ENCODE measurements at places on chromosomes 7 and 10. TPM values are rescaled to one million over a fixed set of nuclear protein-coding genes. Genes with fewer than 3 reads are reported as not detected.

DNA sequence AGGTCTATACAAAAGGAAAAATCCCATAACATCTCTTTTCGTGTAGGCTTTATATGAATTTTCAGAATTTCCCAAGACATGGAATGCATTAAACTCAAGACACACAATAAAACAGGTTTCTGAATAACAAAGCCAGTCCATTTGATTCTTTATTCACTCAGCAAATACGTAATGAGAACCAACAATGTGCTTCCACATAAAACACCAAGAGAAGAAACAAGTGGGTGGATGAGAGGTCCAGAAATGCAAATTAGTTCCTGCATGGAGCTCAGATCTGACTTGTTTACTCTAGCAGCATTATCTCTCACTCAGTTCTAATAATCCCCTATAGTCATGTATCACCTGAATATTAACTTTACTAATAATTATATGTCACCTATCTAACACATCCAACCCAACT, 249.5 kb downstream of the LRRTM3 start:
- no peaks in the 10 kb centered on the region for H3K4me1 ChIP-seq
- H3K27ac ChIP-seq, result no peak overlapping the region
- H3K36me3 ChIP-seq, result no peaks in the 10 kb centered on the region
- H3K27me3 ChIP-seq, result no peaks in the 10 kb centered on the region

DNA sequence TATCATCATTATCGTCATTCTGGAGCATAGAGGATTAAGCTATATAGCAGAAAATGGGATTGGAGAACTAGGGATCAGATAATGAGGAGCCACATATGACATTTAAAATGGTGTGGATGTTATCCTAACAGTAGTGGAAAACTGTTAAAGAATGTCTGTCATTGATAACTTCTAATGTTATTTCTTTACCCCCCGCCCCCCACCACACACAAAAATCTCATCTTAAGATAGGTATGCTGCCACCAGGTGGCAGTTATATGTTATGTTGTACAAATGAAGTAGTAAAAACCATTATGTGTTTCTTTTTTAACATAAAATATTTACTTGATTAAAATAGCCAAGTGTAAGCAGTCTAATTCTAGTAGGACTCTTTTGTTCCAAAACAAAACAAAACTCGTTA, 13.0 kb downstream of the AKAP9 start:
- H3K36me3 ChIP-seq, result no peaks in the 10 kb centered on the region
- H3K27me3 ChIP-seq, result no peaks in the 10 kb centered on the region
- H3K4me1 ChIP-seq, result peaks cover 41% of the 10 kb centered on the region
- DNase-seq, result no peak
- H3K4me3 ChIP-seq, result no peak overlapping the region

DNA sequence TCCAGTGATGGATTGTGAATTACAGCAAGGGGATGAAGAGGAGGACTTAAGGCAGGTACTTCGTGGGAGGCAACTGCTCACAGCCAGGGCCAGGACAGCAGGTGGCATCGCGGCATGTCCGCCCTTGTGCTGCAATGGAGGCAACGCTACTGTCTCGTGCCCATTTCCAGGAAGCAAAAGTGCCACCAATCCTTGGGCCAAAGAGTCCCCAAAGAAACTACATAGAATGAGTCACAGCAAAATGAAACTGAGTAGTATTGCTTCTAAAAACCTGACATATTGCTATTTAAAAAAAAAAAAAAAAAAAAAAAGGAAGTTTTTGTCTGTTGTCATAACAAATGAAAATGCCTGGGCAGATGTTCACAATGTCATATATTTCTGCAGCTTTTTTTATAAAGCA, 46.6 kb downstream of the RSU1 start:
- no peaks in the 10 kb centered on the region for H3K36me3 ChIP-seq
- H3K4me1 ChIP-seq, result no peaks in the 10 kb centered on the region
- H3K4me3 ChIP-seq, result no peak overlapping the region

GRCh38 chr10:96758423-96758822, 38.1 kb upstream of the PIK3AP1 start:
- H3K27ac ChIP-seq, result no peak overlapping the region
- no peaks in the 10 kb centered on the region for H3K27me3 ChIP-seq
- H3K4me1 ChIP-seq, result no peaks in the 10 kb centered on the region
- H3K36me3 ChIP-seq, result no peaks in the 10 kb centered on the region
- no peak for DNase-seq

GRCh38 chr10:74081941-74082718, 68.5 kb downstream of the AP3M1 start:
- H3K27me3 ChIP-seq, result no peaks in the 10 kb centered on the region
- peaks cover 11% of the 10 kb centered on the region for H3K4me1 ChIP-seq
- H3K36me3 ChIP-seq, result peaks cover 4% of the 10 kb centered on the region
- no peak for DNase-seq
- H3K4me3 ChIP-seq, result no peak overlapping the region
- H3K27ac ChIP-seq, result peak overlapping the region; percentile 71

- no peaks in the 10 kb centered on the region for H3K27me3 ChIP-seq
- H3K4me3 ChIP-seq, result no peak overlapping the region
- no peak for DNase-seq
- H3K36me3 ChIP-seq, result no peaks in the 10 kb centered on the region
- no peak overlapping the region for H3K27ac ChIP-seq
Observed at GRCh38 chr10:69891057-69891617, 89.4 kb downstream of the COL13A1 start.

- no peaks in the 10 kb centered on the region for H3K4me1 ChIP-seq
- H3K27me3 ChIP-seq, result no peaks in the 10 kb centered on the region
- DNase-seq, result no peak
Observed at GRCh38 chr7:47347346-47347745, 234.6 kb downstream of the TNS3 start.

GRCh38 chr7:112510001-112510742, 29.4 kb downstream of the LSMEM1 start:
- no peaks in the 10 kb centered on the region for H3K27me3 ChIP-seq
- H3K4me3 ChIP-seq, result no peak overlapping the region
- H3K36me3 ChIP-seq, result no peaks in the 10 kb centered on the region

- H3K27me3 ChIP-seq, result no peaks in the 10 kb centered on the region
- H3K36me3 ChIP-seq, result peaks cover 37% of the 10 kb centered on the region
- no peak overlapping the region for H3K27ac ChIP-seq
- H3K4me3 ChIP-seq, result no peak overlapping the region
Observed at GRCh38 chr10:32293581-32293980, 53.4 kb downstream of the EPC1 start.

- no peak overlapping the region for H3K4me3 ChIP-seq
- H3K27ac ChIP-seq, result no peak overlapping the region
- DNase-seq, result no peak
Observed at GRCh38 chr7:115352375-115352774, 430.5 kb downstream of the MDFIC start.

- H3K36me3 ChIP-seq, result no peaks in the 10 kb centered on the region
- H3K4me3 ChIP-seq, result no peak overlapping the region
- DNase-seq, result no peak
- no peaks in the 10 kb centered on the region for H3K27me3 ChIP-seq
- H3K4me1 ChIP-seq, result no peaks in the 10 kb centered on the region
Observed at GRCh38 chr10:20085115-20085514, 268.9 kb downstream of the PLXDC2 start.

DNA sequence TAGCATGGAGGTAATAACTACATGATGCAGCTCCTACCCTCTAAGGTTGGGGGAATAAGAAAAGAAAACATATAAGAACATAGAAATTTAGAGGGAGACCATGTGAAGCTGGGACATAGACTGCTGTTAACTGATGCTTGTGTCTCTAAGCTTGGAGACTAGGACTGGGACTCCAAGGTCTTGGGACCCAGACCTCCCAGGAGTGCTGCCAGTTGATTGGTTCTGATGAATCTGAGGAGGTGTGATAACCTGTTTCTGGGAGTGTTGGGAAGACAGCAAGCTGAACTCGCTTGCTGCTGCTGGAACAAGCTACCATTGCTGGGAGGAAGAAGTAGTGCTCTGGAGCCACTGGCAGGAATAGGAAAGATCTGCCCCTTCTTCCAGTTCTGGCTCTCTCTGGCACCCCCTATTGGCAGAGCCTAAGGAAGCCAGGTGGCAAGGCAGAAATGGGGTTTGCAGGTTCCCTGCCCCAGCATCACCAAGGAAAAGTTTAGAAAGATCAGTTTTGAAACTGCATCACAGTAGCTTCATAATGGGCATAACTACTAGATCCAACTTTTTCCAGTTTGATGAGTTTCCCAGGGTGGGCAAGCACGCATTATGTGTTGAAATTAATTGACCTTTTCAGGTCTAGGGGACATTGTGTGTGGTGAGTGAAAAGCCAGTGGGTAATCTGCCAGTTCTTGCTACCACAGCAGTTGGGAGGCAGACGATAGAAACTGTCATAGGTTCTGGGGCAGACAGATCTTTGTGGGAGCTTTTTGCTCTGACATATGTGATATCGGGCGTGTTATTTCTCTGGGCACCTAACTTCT, 140.7 kb downstream of the SND1 start:
- H3K27me3 ChIP-seq, result no peaks in the 10 kb centered on the region
- no peak for DNase-seq
- no peaks in the 10 kb centered on the region for H3K36me3 ChIP-seq
- no peak overlapping the region for H3K27ac ChIP-seq
- H3K4me3 ChIP-seq, result no peak overlapping the region

GRCh38 chr10:65779985-65780384, 1145.9 kb upstream of the LRRTM3 start:
- H3K4me1 ChIP-seq, result no peaks in the 10 kb centered on the region
- H3K4me3 ChIP-seq, result no peak overlapping the region
- no peaks in the 10 kb centered on the region for H3K27me3 ChIP-seq
- no peaks in the 10 kb centered on the region for H3K36me3 ChIP-seq

DNA sequence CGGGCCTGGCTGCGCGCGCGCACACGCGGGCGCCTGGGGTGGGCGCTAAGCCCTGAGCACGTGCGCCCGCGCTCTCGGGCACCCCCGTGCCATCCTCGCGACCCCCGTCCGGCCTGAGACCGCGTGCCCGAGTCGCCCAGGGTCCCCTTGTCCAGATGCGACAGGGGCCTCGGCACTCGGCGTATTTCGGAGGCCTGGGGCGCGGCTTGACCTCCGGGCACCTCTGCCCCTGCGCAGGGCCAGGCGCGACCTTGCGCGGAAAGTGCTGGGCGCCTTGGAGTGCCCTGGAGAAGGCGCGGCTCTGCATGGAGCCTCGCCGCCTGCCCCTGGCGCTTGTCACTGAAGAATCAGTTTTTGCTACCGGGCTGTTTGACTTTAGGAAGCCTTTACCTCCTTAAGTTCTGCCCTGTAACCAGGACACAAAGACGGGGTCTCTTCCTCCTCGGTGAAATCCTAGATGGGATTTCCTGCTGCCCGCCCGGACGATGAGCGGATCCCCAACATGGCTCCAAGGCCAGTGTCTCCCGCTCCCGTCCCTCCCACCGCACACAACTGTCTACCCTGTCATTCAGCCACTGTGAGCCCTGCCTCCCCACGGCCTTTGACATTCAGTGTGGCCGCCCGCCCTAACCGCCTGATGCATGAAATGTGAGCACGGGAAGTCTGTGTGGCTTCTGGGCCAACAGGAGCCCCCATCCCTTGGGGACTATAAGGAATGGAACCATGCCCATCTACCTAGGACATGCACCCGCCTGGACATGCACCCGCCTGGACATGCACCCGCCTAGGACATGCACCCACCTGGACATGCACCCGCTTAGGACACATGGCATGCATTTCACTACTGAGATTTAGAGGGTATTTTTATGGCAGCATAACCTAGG, 1.1 kb upstream of the STK32C start:
- DNase-seq, result no peak
- no peaks in the 10 kb centered on the region for H3K36me3 ChIP-seq
- H3K4me1 ChIP-seq, result no peaks in the 10 kb centered on the region
- H3K27ac ChIP-seq, result peak overlapping the region; percentile 81

- no peak overlapping the region for H3K27ac ChIP-seq
- H3K4me3 ChIP-seq, result no peak overlapping the region
- H3K36me3 ChIP-seq, result no peaks in the 10 kb centered on the region
- H3K27me3 ChIP-seq, result no peaks in the 10 kb centered on the region
Observed at GRCh38 chr7:92177362-92177761, 1.6 kb downstream of the LRRD1 start.

- no peak overlapping the region for H3K4me3 ChIP-seq
- no peaks in the 10 kb centered on the region for H3K27me3 ChIP-seq
- DNase-seq, result no peak
- no peaks in the 10 kb centered on the region for H3K36me3 ChIP-seq
- peaks cover 5% of the 10 kb centered on the region for H3K4me1 ChIP-seq
Observed at GRCh38 chr7:150402671-150403321, 23.7 kb downstream of the ZNF775 start.

- no peaks in the 10 kb centered on the region for H3K27me3 ChIP-seq
- DNase-seq, result no peak
- H3K27ac ChIP-seq, result no peak overlapping the region
- no peaks in the 10 kb centered on the region for H3K36me3 ChIP-seq
Observed at GRCh38 chr7:112149734-112150133, 56.5 kb downstream of the DOCK4 start.

DNA sequence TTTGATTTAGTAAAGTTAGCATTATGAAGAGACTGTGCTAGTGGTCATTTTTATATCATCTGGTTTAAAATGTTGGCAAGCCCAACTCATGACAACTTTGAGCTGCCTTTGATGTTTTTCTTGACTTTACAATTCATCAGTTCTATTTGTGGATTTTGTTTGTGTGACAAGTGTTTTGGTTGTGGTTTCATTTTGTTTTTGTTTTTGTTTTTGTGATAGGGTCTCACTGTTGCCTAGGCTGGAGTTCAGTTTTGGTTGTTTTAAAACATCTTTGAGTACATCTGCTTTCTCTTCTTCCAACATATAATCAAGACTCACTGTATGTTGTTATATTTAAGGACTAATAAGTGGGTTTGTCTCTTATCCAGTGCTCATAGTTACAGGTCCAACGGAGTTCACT, 17.6 kb upstream of the SFR1 start:
- no peaks in the 10 kb centered on the region for H3K27me3 ChIP-seq
- no peak for DNase-seq
- no peaks in the 10 kb centered on the region for H3K36me3 ChIP-seq
- no peaks in the 10 kb centered on the region for H3K4me1 ChIP-seq

DNA sequence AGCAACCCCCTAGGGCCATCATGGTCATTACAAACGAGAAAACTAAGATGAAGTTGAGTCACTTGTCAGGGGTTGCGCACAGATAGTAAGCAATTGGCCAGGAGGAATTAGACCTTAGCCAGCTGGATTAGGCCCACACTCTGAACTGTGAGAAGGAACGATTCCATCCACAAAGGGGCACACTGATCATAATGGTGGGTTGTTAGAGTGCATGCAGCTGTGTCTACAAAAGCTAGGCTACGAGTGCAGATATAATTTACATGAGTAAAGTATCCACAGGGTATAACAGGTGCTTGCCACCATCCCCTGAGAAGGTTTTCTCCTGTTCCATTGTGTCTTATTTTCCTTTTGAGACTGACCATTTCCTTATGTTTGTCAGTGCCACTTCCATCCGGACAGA, 16.6 kb upstream of the FAM170B start:
- no peak overlapping the region for H3K4me3 ChIP-seq
- no peak for DNase-seq
- H3K4me1 ChIP-seq, result no peaks in the 10 kb centered on the region
- no peaks in the 10 kb centered on the region for H3K36me3 ChIP-seq

The PPP1R17 gene
- not detected for total RNA-seq

The SVIL gene
- 1,354 TPM for total RNA-seq

The WEE2 gene
- total RNA-seq, result not detected

The SFR1 gene
- total RNA-seq, result 3.9 TPM

The TMEM270 gene
- total RNA-seq, result not detected

The DNAAF5 gene
- total RNA-seq, result 22.4 TPM

The VOPP1 gene
- 26.1 TPM for total RNA-seq

The CLCN1 gene
- 1.5 TPM for total RNA-seq

Data from gastrocnemius medialis (tissue), 4 donors.